ENCODE measurements at places on chromosomes 13 and 19.

GRCh38 chr13:37450276-37450675 lies 148.3 kb downstream of the POSTN start:
- no peak for DNase-seq

DNA sequence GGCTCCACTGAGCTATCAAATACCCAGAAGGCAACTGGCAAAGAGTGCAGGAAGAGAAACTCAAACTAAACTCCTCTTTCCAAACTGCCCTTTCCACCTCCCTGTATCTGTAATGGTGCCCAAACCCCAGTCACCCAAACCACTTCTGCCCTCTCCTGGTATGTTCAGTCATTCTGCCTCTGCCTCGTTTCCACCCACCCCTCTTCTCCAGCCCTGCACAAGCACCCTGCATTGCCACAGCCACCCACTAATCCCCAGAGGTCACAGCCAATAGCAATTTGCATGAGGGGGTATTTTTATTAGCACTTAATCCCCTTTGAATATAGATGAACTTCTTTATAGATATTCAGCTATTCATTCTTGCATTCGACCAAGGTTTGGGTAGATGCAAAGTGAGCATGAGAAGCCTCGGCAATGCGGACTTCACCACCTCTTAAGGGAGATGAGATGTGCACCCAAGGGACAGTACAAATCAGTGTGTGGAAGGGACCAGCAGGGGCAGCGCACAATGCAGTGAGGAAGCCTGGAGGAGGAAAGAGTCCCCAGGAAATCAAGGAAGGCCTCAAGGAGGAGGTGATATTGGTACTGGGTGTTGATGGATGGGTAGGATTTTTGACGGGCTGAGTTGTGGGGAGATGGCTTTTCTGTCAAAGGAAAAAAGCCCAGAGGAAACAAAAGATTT lies 12.4 kb downstream of the TMEM272 start:
- DNase-seq = no peak

GRCh38 chr19:52742516-52742915 lies 7.7 kb upstream of the ZNF611 start:
- no peak for DNase-seq

- no peak for DNase-seq
These were observed 347.5 kb downstream of the GPC5 start for GRCh38 chr13:91745967-91746366.

DNA sequence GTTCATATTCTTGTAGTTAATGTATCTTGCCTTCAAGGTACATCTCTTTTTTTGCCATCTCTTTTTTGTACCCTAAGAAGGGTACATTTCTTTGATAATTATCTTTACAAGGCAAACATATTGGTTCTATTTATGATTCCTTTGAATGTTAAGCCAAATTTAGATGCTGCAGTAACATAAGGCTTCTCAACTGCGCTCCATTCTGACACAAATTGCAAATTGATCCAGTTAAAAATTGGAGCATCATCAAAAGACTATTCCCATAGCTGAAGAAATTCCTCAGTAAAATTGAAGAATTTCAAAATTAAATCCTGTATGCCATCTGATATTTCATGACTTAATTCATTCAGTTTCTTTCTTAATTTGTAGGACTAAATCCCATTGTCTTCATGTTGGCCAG lies 2.7 kb upstream of the ZNF780A start:
- DNase-seq = no peak

GRCh38 chr19:52923778-52924593 lies 758 bp upstream of the ZNF888 start:
- DNase-seq = no peak

GRCh38 chr19:41205995-41206394 lies 13.0 kb downstream of the CYP2S1 start:
- DNase-seq = no peak

- DNase-seq = no peak
These were observed 44.9 kb downstream of the BICRA start for GRCh38 chr19:47653856-47654255.

DNA sequence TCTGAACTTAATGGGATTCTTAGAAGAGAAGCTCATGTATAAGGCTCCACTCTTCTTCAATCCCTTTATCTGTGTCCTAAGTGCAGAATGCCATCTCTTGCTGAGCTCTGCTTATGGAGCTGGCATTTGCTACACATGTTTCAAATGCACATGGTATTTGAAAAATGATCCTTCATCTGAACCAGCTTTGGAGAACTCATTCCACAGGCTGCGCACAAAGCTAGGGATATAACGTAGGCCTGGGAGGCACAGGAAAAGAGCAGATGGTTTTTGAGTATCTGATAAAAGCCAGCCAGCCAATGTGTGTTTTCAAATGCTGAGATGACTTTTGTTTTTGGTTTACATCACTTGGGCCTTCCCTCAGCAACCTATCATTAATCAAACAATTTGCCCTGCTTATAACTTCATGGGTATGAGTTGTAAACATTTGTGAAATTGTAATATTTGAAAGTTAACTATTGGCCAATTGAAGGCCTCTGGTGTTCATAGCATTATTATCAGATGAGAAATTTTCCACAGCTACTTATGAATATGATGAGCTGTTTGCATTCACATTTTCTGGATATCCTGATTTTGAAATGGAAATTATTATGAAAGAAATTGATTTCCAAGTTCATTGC lies 729.0 kb downstream of the FGF9 start:
- DNase-seq = no peak

- DNase-seq = no peak
These were observed 1128.9 kb downstream of the EFNB2 start for GRCh38 chr13:105406551-105406950.

DNA sequence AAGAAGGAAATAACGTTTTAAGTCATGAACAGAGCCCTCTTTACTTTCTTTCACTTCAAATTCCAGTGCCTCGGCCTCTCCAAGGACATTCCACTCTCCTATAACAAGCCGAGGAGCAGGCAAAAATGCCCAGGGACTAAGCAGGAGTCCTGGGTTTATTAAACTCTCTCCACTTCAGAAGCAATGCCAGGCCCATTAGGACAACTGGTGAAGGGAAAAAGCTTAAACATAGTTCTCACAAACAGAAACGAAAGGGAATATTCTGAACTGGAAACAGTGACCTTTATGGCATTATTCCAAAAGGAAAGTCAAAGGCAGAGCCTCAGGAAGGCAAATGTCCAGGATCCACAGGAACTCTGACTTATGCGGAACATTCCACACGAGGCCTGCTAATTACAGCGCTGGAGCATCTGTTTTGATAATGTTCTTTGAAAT lies 30.9 kb upstream of the MED4 start:
- no peak for DNase-seq

Data from cortex of kidney (tissue), 1 donor.